ENCODE measurements at places on chromosomes 7 and 10.

DNA sequence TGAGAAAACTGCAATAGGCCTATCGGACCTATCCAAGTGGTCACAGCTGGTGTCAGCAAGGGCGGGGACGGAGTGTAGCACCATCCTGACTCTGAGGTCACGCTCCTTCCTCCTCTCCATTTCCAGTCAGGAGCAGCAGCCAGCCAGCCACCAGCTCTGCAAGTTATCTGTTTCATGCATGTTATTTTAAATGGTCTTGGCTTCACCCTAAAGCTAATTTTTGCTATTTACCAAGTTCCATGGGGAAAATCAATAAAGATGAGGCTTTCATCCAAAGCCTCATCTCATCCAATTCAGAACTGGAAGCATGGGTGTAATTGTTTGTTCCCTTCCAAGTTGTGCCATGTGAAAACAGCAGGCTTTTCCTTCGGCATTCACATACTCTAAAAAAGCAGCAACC lies 49.3 kb downstream of the ICA1 start:
- no peak for DNase-seq

GRCh38 chr7:105325216-105325904 lies 63.4 kb downstream of the SRPK2 start:
- no peak for DNase-seq

DNA sequence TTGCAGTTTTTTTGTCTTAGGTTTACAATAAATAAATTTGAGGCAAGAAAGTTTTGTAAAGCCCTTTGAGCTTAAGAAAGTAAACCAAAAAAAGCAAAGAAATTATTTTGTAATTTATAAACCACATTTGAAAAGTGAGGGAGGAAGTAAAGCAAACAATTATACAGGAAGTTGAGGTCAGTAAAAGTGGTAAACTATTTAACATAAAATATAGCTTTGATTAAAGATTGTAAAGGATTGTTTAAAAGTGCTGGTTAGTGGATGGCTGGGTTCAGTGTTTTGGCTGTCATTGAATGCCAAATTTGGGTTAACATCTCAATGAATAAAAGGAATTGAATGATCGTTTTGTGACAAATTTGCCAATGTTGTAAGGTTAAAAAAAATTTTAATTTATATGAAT lies 9.9 kb downstream of the SOSTDC1 start:
- no peak for DNase-seq

GRCh38 chr7:31263338-31263737 lies 77.2 kb downstream of the NEUROD6 start:
- DNase-seq = no peak

GRCh38 chr7:43750016-43750887 lies 8.2 kb upstream of the BLVRA start:
- no peak for DNase-seq

DNA sequence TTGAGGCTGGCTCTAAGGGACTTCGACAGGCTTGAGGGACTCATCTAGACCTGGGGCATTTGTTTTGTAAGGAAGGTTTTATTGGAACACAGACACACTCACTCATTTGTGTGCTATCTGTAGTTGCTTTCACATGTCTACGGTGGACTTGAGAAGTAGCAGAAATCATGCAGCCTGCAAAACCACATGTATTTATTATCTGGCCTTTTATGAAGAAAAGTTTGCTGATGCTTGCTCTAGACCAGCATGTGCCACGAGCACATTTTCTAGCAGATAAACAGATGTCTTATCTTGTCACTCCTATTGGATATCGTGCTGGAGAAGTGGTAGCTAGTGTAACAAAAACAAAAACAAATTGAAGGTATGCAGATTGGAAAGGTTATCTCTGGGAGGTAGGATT lies 9.8 kb downstream of the UPP1 start:
- DNase-seq = no peak

- no peak for DNase-seq
Measured at GRCh38 chr10:12605580-12606405, 256.4 kb downstream of the CAMK1D start.

DNA sequence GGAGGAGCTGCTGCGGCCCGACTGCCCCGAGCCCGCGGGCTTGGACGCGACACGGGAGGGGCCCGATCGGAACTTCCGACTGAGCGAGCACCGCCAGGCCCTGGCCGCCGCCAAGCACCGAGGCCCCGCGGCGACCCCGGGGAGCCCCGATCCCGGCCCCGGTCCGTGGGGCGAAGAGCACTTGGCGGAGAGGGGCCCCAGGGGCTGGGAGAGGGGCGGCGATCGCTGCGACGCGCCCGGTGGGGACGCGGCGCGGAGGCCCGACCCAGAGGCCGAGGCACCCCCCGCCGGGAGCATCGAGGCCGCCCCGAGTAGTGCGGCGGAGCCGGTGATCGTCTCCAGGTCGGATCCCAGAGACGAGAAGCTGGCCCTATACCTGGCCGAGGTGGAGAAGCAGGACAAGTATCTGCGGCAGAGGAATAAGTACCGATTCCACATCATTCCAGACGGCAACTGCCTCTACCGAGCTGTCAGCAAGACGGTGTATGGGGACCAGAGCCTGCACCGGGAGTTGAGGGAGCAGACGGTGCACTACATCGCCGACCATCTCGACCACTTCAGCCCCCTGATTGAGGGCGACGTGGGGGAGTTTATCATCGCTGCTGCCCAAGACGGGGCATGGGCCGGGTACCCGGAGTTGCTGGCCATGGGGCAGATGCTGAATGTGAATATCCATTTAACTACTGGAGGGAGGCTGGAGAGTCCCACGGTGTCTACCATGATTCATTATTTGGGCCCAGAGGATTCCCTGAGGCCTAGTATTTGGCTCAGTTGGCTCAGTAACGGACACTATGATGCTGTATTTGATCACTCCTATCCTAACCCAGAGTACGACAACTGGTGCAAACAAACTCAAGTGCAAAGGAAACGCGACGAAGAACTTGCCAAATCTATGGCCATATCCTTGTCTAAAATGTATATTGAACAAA lies 1.4 kb downstream of the OTUD1 start:
- DNase-seq = no peak

DNA sequence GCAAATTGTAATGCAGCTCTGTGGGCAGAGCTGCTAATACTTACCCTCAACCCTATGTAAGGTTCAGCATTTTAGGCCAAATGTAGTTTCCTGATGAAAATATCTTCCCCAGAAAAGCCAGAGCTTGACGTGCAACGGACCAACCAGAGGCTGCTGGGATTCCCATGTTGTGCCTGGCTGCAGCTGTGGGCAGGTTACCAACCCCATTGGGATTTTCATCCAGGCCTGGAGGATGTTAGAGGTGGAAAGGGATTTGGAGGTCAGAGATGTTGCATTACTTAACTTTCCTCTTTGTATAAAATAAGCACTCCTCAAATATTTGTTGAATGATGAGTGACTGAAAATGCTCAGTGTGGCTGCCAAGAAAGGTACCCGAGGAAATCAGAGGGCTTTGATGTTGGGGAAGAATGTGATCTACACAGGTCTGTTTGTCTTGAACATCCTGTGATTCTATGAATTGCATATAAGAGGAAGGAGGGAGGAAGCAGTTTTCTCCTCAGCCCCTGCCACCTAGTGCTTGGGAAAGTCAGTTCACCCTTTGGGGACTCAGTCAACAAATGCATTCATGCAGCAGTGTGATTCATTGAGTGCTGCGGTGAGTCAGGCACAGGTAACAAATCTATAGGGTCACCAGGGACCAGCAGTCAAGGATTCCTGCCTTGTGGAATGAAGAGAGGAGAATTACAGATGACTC lies 487.2 kb downstream of the RPS24 start:
- DNase-seq = peak; percentile 62

Measured in HCT116 (cell line).